ENCODE measurements at places on chromosomes 1 and 21.

- H3K36me3 ChIP-seq = no peaks in the 10 kb centered on the region
- no peak for DNase-seq
- H3K4me3 ChIP-seq = no peak overlapping the region
- H3K4me1 ChIP-seq = no peaks in the 10 kb centered on the region
- no peaks in the 10 kb centered on the region for H3K27me3 ChIP-seq
- H3K27ac ChIP-seq = no peak overlapping the region
Observed at GRCh38 chr1:64269558-64269884, 66.1 kb downstream of the UBE2U start.

GRCh38 chr1:17192394-17193221, 12.3 kb upstream of the PADI1 start:
- no peaks in the 10 kb centered on the region for H3K36me3 ChIP-seq
- no peak for DNase-seq
- no peaks in the 10 kb centered on the region for H3K4me1 ChIP-seq
- H3K27ac ChIP-seq = no peak overlapping the region
- H3K27me3 ChIP-seq = no peaks in the 10 kb centered on the region
- H3K4me3 ChIP-seq = no peak overlapping the region

- H3K27me3 ChIP-seq = no peaks in the 10 kb centered on the region
- no peak overlapping the region for H3K4me3 ChIP-seq
- no peaks in the 10 kb centered on the region for H3K36me3 ChIP-seq
- DNase-seq = no peak
Observed at GRCh38 chr1:183355181-183355580, 63.0 kb downstream of the NMNAT2 start.

GRCh38 chr1:29437946-29438345, 201.6 kb downstream of the PTPRU start:
- H3K4me3 ChIP-seq = no peak overlapping the region
- H3K27ac ChIP-seq = no peak overlapping the region
- no peaks in the 10 kb centered on the region for H3K36me3 ChIP-seq
- no peaks in the 10 kb centered on the region for H3K4me1 ChIP-seq
- no peak for DNase-seq
- no peaks in the 10 kb centered on the region for H3K27me3 ChIP-seq

DNA sequence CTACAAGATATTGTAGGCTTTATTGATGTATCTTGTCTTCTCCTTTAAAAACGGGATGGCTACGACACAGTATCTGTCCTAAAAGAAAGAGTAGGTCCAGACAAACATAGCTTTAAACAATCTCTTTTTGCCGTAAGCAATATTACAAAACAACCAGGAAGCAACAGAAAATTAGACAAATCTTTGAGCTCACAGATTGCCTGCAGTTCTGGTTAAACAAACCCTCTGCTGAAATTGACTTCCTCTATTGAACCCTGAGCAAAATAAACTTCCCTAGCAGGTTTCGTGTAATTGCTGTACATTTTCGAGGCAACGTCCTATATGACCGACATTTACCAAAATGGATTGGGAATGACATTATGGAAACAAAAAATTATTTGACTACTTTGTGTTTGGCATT, 50.6 kb downstream of the CHML start:
- no peaks in the 10 kb centered on the region for H3K4me1 ChIP-seq
- H3K27ac ChIP-seq = no peak overlapping the region
- H3K36me3 ChIP-seq = no peaks in the 10 kb centered on the region
- no peak overlapping the region for H3K4me3 ChIP-seq

- H3K36me3 ChIP-seq = no peaks in the 10 kb centered on the region
- no peak overlapping the region for H3K4me3 ChIP-seq
- DNase-seq = no peak
- no peak overlapping the region for H3K27ac ChIP-seq
- H3K27me3 ChIP-seq = no peaks in the 10 kb centered on the region
- peaks cover 5% of the 10 kb centered on the region for H3K4me1 ChIP-seq
Observed at GRCh38 chr1:55428231-55428630, 213.1 kb upstream of the USP24 start.

- H3K27ac ChIP-seq = no peak overlapping the region
- H3K27me3 ChIP-seq = no peaks in the 10 kb centered on the region
- no peak overlapping the region for H3K4me3 ChIP-seq
- no peaks in the 10 kb centered on the region for H3K36me3 ChIP-seq
- no peaks in the 10 kb centered on the region for H3K4me1 ChIP-seq
Observed at GRCh38 chr1:91527781-91528180, 27.1 kb downstream of the CDC7 start.

- no peaks in the 10 kb centered on the region for H3K27me3 ChIP-seq
- no peak overlapping the region for H3K4me3 ChIP-seq
- no peak for DNase-seq
- H3K4me1 ChIP-seq = peaks cover 26% of the 10 kb centered on the region
- no peaks in the 10 kb centered on the region for H3K36me3 ChIP-seq
- peak overlapping the region; percentile 96 for H3K27ac ChIP-seq
Observed at GRCh38 chr1:31931593-31932225, 6.5 kb downstream of the PTP4A2 start.

GRCh38 chr1:75124510-75124909, 9.7 kb upstream of the LHX8 start:
- no peak overlapping the region for H3K27ac ChIP-seq
- H3K36me3 ChIP-seq = no peaks in the 10 kb centered on the region
- no peaks in the 10 kb centered on the region for H3K4me1 ChIP-seq
- peaks cover 7% of the 10 kb centered on the region for H3K27me3 ChIP-seq
- no peak overlapping the region for H3K4me3 ChIP-seq
- DNase-seq = no peak

DNA sequence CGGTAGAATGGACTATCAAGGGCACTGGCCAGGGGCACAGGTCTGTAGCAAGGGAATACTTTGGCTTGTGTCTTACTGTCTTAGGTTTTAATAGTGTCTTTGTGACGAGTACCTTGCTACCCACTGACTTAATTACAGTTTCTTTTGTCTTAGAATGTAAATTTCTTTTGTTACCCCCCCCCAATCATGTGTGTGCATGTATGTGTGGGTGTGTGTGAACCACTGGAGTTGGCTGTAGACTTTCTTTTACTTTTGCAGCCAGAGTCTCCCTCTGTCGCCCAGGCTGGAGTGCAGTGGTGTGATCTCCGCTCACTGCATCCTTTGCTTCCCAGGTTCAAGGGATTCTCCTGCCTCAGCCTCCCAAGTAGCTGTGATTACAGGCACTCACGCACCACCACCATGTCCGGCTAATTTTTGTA, 61.8 kb upstream of the CLDN14 start:
- no peak overlapping the region for H3K4me3 ChIP-seq
- H3K4me1 ChIP-seq = no peaks in the 10 kb centered on the region
- DNase-seq = no peak

GRCh38 chr1:15249081-15249480, 2.1 kb downstream of the FHAD1 start:
- DNase-seq = no peak
- no peaks in the 10 kb centered on the region for H3K27me3 ChIP-seq
- H3K4me3 ChIP-seq = no peak overlapping the region

DNA sequence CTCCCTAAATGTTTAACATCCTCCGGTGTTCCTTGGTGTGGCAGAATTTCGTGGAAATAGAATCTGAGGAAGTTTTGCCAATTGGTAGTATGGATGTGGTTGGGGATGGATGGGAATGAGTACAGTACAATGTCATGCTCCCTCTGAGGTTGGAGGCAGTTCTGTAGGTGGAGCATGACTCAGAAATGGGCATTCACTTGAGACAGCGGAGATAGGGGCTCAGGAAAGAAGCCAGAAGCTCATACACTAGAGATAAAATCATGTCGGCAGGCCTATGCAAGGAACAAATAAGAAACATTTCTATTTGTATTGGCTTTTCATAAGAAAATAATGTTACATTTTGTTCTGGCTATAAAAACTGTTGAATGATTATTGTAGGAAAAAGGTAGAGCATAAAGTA, 196.0 kb downstream of the URB2 start:
- DNase-seq = no peak
- H3K27ac ChIP-seq = no peak overlapping the region
- H3K4me1 ChIP-seq = no peaks in the 10 kb centered on the region
- no peak overlapping the region for H3K4me3 ChIP-seq

DNA sequence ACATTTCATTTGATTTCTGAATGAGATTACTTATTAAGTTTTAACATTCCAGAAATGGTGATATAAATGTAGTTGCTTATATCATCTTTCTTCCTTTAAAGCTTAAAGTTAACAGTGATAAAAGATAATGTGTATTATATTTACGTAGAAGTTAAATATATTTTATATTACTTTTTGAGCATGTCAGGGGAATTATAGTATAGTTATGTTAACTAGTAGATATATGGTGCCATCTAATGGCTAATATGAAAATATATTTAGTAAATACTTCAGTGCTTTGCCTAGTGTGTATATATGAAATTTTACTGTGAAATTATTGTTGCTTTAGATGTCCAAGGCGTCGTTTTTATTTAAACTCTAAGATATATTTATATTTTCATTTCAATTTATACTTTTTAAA, 51.5 kb downstream of the SYT14 start:
- no peaks in the 10 kb centered on the region for H3K36me3 ChIP-seq
- no peak for DNase-seq
- H3K4me3 ChIP-seq = no peak overlapping the region
- no peaks in the 10 kb centered on the region for H3K4me1 ChIP-seq

GRCh38 chr1:236868625-236869467, 73.8 kb downstream of the MTR start:
- H3K27ac ChIP-seq = no peak overlapping the region
- no peaks in the 10 kb centered on the region for H3K4me1 ChIP-seq
- H3K27me3 ChIP-seq = no peaks in the 10 kb centered on the region
- DNase-seq = no peak
- H3K4me3 ChIP-seq = no peak overlapping the region

GRCh38 chr1:58324558-58324957, 222.0 kb downstream of the OMA1 start:
- H3K27me3 ChIP-seq = no peaks in the 10 kb centered on the region
- no peaks in the 10 kb centered on the region for H3K4me1 ChIP-seq
- no peak overlapping the region for H3K27ac ChIP-seq
- H3K4me3 ChIP-seq = no peak overlapping the region
- no peaks in the 10 kb centered on the region for H3K36me3 ChIP-seq
- DNase-seq = no peak

GRCh38 chr1:162088281-162088969, 18.9 kb downstream of the NOS1AP start:
- no peaks in the 10 kb centered on the region for H3K4me1 ChIP-seq
- H3K27me3 ChIP-seq = no peaks in the 10 kb centered on the region
- H3K36me3 ChIP-seq = no peaks in the 10 kb centered on the region
- no peak for DNase-seq

GRCh38 chr1:238549137-238549536, 658.4 kb upstream of the ZP4 start:
- no peak for DNase-seq
- no peak overlapping the region for H3K4me3 ChIP-seq
- no peaks in the 10 kb centered on the region for H3K4me1 ChIP-seq

GRCh38 chr1:244953901-244954300, 89.6 kb upstream of the HNRNPU start:
- H3K36me3 ChIP-seq = no peaks in the 10 kb centered on the region
- H3K27ac ChIP-seq = no peak overlapping the region
- no peak for DNase-seq
- H3K27me3 ChIP-seq = no peaks in the 10 kb centered on the region
- no peak overlapping the region for H3K4me3 ChIP-seq

- no peaks in the 10 kb centered on the region for H3K27me3 ChIP-seq
- H3K27ac ChIP-seq = no peak overlapping the region
- no peaks in the 10 kb centered on the region for H3K36me3 ChIP-seq
- no peak overlapping the region for H3K4me3 ChIP-seq
- no peaks in the 10 kb centered on the region for H3K4me1 ChIP-seq
- no peak for DNase-seq
Observed at GRCh38 chr1:18703041-18703621, 72.5 kb downstream of the PAX7 start.

DNA sequence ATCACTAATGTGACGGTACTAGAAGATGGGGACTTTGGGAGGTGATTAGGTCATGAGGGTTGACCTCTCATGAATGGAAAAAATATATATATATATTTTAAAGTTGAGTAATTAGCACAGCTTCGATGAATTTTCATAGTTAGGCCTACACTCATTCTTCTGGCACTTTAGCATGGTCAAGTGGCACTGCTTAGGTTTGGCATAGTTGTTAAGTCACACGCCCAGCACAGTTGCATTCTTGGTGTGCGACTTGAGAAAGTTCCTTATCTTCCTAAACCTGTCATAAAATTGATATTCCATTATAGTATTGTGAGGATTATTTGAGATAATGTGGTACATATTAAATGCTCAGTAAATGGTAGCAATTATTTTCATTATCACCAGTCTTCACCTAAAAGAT, 47.7 kb downstream of the MAN1A2 start:
- no peak for DNase-seq
- H3K4me3 ChIP-seq = no peak overlapping the region
- no peaks in the 10 kb centered on the region for H3K36me3 ChIP-seq
- no peak overlapping the region for H3K27ac ChIP-seq
- no peaks in the 10 kb centered on the region for H3K27me3 ChIP-seq
- no peaks in the 10 kb centered on the region for H3K4me1 ChIP-seq

GRCh38 chr1:24070821-24071393, 41.0 kb downstream of the MYOM3 start:
- no peak overlapping the region for H3K4me3 ChIP-seq
- H3K4me1 ChIP-seq = no peaks in the 10 kb centered on the region
- H3K27me3 ChIP-seq = no peaks in the 10 kb centered on the region
- H3K36me3 ChIP-seq = no peaks in the 10 kb centered on the region
- DNase-seq = peak; percentile 81

DNA sequence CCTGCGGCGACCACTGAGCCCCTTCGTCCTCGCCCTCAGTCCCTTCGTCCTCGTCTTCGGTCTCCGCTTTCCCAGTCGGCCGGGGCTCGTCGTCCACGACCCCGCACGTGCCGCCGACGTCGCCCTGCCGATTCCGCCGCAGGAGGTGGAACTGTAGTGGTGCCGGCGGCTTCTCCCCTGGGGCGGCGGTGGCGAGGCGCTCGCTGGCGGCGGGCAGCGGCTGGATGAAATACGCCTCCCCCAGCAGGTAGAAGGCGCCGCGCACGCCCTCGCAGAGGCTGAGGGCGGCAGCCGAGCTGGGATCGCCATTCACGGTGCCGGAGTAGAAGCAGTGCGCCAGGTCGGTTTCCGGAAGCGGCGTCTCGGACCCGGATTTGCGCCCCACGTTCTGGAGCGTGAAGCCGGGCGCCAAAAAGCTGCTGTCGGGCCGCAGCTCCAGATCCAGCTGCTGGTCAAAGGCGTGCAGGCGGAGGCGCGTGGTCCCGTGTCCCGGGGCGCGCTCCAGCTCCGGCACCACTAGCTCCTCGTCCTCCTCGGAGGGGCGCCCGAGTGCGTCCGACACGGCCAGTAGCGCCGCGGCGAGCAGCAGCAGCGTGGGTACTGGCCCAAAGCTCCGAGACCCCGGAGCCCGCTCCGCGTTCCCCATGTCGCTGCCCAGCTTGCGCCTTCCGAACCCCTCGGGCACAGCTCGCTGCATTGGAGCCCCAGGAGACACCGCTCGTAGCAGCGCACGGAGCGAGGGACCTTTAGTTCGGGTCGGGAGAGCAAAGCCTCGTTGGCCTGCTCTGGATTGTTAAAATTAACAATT, 747 bp downstream of the ADAMTS1 start:
- peak overlapping the region; percentile 89 for H3K4me3 ChIP-seq
- peaks cover 5% of the 10 kb centered on the region for H3K4me1 ChIP-seq
- peak; percentile 61 for DNase-seq
- H3K27ac ChIP-seq = peak overlapping the region; percentile 99
- H3K27me3 ChIP-seq = no peaks in the 10 kb centered on the region
